ENCODE measurements at places on chromosomes 5 and 9.

DNA sequence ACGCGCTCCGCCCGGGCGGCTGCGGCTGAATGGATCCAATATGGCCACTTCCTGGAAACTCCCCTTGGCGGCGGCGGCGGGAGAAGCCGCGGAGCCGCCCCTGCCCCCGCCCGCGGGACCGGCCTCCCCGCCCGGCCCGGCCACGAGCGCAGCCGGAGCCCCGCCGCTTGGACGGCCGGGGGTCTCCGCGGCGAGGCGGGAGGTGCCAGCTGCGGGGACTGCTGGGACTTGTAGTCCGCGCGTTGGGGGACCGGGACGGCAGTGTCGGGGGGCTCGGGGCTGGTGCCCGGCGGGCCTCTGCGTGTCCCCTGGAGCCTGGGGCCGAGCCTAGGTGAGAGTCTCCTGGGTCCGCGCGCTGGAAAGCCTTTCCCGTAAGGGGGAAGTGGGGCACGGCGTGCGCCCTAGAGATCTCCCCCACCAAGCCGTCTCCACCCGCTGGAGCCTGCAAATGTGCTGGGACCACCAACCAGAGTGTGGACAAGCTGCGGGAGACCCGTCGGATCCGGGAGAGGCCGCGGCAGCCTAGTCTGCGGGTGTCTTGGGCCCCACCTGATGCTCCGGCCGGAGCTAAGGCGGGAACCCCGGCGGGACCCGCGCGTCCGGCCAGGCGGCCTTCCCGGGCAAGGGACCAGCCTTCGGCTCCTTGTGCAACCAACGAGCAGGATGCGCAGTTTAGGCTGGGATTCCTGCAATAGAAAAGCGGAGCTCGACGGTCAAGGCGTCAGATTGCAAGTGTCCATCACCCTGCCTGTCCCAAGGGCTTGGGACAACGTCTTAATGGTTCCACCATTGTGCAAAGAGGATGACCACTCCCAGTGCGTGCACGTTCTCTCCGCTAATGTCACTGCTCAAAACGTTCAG, at the start of gene SEPTIN8:
Gene SEPTIN8, minus strand, starts transcription at position 31 of the 861 bp plus-strand sequence. CDS start 102 bp downstream, outside the sequence.
- peak; percentile 76 for DNase-seq

DNA sequence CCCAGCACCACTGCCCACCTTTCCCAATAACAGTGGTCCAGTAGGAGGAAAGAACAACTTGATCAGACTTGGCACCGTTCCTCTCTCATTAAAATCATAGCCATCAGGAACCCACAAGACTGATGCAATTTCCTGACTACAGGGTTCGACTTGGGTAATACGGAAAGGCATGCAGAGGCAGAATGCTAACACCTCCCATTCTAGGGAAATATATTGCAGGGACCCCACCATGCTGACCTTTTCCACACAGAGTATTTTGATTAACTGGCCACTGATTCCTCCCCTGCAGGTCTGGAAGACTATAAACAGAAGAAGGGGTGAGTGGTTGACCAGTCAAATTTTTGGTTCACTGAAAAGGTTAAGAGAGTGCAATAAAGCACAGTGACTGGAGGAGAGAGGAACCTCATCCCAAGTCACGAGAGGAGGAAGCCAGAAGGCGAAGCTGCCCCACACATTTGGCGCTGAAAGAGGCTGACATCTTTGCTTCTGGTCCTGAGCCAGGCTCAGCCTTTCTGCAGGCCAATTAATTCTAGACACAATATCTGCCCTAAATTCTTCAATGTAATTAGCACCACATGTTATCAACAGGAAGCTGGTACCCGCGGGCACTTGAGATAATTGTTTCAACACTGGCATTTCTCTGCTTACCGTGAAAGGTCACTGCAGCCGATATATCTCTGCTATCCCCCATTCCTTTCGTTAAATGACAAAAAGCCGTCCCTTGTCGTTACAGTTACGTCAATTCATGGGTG, 64.7 kb upstream of the SPOCK1 start:
- DNase-seq = no peak

DNA sequence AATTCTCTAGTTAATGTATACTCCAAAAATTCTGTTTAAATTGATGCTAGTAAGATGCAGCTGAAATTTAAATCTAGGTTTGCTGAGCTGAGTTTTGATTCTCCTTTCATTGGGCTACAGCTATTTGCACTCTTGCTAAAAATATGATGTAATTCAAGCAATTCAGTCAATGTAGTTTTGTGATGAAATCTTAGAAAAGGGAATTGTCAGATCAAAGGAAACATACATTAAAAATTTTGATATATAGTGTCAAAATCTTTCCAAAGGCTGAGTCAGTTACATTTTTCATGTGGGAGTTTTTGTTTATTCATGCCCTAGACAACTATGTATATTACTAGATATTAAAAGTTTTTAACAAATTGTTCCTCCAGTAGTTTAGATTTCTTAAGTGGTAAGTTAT, 334.9 kb upstream of the DAB2 start:
- DNase-seq = no peak

GRCh38 chr5:10293907-10294662, 13.6 kb downstream of the CMBL start:
- peak; percentile 8 for DNase-seq

- no peak for DNase-seq
Observed at GRCh38 chr9:117411547-117411946, 3.3 kb downstream of the ASTN2 start.

DNA sequence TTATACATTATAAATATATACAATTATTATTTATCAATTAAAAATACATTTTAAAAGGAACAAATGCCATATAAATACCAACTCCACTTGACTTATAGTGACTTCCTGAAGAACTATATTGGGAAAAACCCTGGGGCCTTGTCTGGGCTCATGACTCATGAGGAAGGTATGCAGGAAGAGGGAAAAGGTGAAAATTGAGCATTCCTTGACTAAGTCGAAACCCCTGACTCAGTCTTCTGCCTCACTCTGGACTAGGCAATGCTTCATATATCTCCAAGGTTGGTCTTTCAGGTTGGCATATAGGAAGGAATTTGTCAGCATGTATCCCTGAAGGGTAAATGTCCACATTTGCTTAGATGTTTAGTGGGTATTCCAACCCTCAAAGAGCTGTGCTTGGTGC, 78.5 kb downstream of the SH3TC2 start:
- DNase-seq = no peak

GRCh38 chr5:158068964-158069363, 210.0 kb upstream of the CLINT1 start:
- no peak for DNase-seq

DNA sequence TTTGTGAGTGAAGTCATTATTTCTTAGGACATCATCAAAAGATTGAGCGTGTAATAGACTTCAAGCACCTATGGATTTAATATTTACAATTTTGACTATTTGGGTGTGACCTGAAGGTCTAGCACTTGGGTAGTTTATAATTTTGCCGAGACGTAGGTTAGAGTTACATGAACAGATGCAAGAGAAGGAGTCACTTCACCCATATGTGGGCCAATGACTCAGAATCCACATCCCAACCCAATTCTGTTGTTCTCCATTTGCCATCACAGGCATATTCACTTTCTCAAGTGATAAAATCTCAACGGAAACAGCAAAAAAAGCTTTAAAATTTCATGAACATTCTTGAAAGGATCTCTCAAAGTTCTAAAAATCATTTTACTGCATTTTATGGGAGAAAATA, 12.1 kb upstream of the ERAP1 start:
- no peak for DNase-seq

DNA sequence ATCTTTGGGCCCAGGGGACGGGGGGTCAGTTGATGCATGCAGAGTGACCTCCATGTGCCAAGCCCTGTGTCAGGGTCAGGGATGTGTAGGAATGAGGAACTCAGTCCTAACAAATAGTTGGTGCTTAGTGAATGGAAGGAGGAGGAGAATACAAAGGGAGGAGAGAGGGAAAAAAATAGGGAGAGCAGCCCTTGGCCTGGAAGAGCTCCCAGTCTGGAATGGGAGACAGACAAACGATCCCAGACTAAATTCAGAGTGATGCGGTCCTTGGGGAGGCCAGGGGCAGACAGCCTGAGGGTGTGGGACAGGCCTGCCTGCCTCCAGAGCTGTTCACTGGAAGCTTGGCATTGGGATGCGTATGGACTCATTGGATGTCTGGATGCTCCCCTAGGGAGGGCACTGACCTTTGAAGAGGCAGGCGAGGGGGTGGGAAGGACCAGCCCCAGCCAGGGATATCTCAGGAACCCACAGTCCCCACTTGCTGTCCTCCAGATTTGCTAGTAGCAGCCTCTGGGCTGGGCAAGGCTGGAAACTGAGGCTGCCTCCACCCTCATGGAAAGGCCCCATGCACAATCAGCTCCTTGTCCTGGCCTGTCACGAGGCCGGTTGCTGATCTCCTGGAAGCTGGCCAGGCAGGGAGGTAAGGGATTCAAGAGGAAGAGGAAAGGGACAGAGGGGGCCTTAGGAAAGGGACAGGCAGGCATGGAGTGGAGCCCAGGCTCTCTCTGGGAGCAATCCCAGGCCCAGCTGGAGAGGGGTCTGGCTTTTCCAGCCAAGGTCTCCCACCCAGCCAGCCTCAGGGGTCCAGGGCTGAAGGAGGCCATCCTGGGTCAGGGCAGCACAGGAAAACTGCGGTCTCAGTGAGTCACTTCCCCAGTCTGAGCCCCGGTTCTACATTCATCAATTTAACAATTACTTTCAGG, 69.0 kb upstream of the GGTA1 start:
- peak; percentile 80 for DNase-seq

GRCh38 chr5:10064546-10065195, 185.0 kb downstream of the ATPSCKMT start:
- no peak for DNase-seq

GRCh38 chr9:89835666-89836065, 230.9 kb downstream of the GADD45G start:
- DNase-seq = no peak

GRCh38 chr9:128819716-128820664, 1.7 kb downstream of the ENDOG start:
- no peak for DNase-seq

DNA sequence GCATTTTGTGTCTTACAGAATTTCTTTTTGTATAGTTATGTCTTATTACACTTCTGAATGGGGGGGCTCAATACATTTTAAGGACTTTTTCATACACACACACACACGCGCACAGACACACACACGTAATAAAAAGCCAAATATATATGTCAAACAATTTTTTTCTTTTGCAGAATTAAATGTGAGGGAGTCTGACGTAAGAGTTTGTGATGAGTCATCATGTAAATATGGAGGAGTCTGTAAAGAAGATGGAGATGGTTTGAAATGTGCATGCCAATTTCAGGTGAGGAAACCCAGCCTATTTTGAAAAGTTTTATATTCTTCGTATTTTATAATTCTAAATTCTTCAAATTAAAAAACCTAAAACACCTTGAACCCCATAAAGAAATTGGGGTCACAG, 25.6 kb downstream of the TMEFF1 start:
- DNase-seq = no peak

- DNase-seq = no peak
Observed at GRCh38 chr5:6542421-6543345, 90.2 kb downstream of the NSUN2 start.

DNA sequence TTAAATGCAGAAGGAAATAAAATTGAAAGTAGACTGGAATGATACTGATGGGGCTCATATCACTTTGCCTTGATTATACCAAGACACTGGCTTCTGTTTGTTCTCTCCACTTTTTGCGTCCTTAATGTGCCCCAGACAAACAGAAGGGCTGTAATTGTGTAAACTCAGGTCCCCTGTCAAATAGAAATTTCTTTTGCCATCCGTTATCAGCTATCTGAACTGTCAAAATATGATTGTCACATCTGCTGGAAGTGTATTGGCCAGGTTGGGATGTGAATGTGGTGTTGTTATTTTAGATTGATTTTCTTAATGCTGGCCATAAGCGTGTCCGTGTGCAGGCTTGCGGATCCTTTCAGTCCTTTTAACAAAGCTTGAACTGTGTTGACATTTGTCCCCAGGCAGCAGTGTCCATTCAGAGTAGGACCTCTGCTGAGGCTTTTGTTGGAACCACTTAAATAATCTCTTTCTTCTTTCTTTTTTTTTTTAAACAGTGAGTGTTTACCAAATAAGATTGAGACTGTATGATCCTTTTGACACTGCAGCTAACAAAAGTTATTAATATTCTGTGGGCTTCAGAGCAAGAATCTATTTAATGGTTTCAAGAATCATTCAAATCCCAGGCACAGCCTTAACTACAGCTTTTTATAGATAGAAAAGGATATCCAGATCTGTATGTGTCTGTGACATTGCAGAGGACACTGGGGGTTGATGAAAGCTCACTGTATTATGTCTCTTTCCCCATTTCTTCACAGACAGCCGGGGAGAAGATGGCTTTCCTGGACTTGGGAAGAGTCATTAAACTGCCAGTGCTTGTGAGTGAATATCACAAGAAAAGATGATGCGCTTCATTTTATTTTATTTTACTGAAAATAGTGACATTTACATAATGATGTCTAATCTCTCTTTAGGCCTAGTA, 171.7 kb downstream of the ZNF608 start:
- DNase-seq = no peak

GRCh38 chr9:4397917-4398316, 92.4 kb upstream of the SLC1A1 start:
- no peak for DNase-seq

DNA sequence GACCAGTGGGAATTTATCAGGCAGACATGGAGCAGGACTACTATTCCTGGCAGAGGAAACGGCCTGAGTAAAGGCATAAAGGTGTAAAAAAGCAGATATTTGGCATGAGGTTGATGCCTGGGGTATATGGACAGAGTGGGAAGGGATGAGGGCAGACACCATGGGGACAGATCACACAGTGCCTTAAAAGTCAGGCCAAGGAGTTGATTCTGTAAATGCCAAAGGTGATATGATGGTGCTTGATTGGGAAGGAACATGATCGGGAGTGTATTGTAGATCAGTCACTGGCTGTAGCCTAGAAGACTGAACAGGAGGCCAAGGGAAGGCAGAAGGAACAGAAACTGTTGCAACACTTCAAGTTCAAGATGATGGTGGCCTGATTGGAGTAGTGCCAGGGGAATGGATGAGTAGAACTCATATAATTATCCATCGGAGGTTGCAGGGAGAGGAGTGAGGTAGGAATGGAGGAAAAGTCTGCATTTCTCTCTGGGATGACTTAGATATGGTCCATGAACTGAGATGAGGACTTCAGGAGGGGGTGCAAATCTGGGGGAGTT, 594.3 kb upstream of the KLF4 start:
- no peak for DNase-seq

DNA sequence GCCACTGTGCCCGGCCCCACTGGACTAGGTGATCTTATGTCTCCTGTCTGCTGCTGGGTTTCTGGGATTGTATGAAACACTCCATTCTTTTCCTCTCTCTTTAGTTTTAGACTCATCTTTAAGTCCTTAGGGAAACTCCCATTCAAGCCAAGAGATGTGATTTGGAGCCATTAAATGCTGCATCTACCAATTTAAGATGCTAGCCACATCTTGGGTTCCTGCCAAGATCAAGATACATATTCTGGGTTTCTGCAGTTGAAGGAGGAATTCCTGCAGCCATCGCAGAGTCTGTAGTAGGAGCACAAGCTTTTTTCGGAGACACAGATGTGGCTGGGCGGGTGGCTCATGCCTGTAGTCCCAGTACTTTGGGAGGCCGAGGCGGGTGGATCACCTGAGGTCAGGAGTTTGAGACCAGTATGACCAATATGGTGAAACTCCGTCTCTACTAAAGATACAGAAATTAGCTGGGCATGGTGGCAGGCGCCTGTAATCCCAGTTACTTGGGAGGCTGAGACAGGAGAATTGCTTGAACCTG, 23.2 kb downstream of the STXBP1 start:
- no peak for DNase-seq

- DNase-seq = no peak
Observed at GRCh38 chr9:131835151-131835910, 95.5 kb upstream of the RAPGEF1 start.
